Retina (tissue), 1 donor: ENCODE measurements at places on chromosomes 13 and 19.
A peak's percentile ranks its signal among the peaks of the same experiment; 100 is the strongest.

GRCh38 chr19:16420336-16420676 is 51.5 kb downstream of the EPS15L1 start:
- no peak for DNase-seq

GRCh38 chr13:77143431-77143830 is 116.5 kb upstream of the FBXL3 start:
- no peak for DNase-seq

DNA sequence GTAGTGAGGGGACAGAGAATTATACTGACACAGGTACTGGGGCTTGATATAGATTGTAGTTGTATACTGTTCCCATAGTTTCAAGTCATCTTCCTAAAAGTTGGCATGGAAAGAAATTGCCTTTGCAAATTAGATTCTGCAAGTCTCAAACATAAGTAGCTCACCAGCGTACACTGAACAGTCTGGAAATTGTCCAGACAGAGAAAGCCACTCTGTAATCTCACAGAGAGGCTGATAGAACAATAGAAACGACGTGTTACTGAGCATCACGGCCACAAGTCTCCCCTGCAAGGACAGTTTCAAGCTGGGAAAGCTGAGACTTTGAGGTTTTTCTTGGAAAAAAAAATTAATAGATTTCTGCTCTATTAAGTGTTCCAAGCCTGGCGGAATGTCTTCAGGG is 228.6 kb downstream of the DNAJC15 start:
- DNase-seq = no peak

DNA sequence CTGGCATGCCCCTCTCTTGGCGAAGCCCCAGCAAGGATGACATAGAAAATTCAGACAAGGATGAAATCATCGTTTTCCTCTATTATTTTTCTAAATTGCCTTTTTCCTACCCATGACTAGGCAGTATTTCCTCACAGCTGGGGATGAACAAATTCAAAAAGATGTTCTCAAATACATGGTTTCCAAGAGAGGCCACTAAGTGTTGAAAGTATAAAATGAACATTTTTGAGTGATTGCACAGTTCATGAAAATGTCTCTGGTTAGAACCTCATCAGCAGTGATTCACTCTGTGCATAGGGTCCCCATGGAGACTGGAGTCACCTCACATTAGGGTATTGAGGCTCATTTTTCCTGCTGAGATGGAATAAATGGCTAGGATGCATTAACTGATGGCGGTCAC is 373.7 kb downstream of the DNAJC15 start:
- peak; percentile 25 for DNase-seq

DNA sequence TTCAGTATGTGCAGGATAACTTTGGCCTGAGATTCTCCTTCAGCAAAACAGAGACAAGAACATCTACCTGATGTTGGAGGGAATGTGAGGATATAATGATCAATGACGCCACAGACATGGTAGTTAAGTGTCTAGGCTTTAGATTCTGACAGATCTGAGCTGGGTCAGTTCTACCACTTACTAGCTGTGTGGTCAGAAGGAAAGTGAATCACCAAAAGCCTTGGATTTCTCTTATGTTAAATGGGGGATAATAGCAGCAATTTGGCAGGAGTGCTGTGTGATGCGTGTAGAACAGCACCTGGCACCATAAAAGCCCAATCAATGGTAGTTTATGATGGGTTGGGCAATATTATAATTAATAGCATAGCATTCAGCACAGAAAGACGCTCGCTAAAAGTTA is 41.7 kb downstream of the RXFP2 start:
- DNase-seq = no peak

GRCh38 chr13:62119739-62120700 is 704.4 kb upstream of the PCDH20 start:
- DNase-seq = peak; percentile 22

- DNase-seq = peak; percentile 52
These were observed 38.4 kb upstream of the TCF3 start for GRCh38 chr19:1690699-1691307.

DNA sequence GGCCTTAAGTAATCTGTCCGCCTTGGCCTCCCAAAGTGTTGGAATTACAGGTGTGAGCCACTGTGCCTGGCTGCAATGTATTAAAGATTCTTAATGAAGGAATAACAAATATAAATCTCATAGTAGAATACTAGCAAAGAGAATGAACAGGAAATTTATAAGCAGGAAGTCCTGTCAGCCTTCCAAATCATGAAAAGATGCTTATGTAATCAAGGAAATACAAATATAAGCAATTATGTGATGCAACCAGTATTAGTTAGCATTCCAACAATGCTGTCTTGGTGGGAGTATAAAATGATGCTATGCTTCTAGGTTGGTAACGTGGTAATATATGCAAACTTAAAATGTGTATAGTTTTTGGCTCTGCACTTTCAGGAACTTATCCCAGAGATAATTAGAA is 133.8 kb downstream of the PDS5B start:
- no peak for DNase-seq
